Vagina (tissue), 2 donors: ENCODE measurements at places on chromosomes 6 and 20. TPM values are rescaled to one million over a fixed set of nuclear protein-coding genes. Genes with fewer than 3 reads are reported as not detected.

The ZNF391 gene
- total RNA-seq, result 14.2 TPM

The TAAR2 gene
- total RNA-seq, result not detected

The OR12D3 gene
- total RNA-seq, result not detected

The FAXC gene
- 6.6 TPM for total RNA-seq

The TOX2 gene
- 5.2 TPM for total RNA-seq

The PBOV1 gene
- total RNA-seq, result not detected

GRCh38 chr6:20170455-20171148, 41.7 kb downstream of the MBOAT1 start:
- no peak for DNase-seq
- no peak overlapping the region for H3K4me3 ChIP-seq
- H3K27me3 ChIP-seq, result no peaks in the 10 kb centered on the region
- no peak overlapping the region for H3K27ac ChIP-seq
- H3K4me1 ChIP-seq, result peaks cover 17% of the 10 kb centered on the region

DNA sequence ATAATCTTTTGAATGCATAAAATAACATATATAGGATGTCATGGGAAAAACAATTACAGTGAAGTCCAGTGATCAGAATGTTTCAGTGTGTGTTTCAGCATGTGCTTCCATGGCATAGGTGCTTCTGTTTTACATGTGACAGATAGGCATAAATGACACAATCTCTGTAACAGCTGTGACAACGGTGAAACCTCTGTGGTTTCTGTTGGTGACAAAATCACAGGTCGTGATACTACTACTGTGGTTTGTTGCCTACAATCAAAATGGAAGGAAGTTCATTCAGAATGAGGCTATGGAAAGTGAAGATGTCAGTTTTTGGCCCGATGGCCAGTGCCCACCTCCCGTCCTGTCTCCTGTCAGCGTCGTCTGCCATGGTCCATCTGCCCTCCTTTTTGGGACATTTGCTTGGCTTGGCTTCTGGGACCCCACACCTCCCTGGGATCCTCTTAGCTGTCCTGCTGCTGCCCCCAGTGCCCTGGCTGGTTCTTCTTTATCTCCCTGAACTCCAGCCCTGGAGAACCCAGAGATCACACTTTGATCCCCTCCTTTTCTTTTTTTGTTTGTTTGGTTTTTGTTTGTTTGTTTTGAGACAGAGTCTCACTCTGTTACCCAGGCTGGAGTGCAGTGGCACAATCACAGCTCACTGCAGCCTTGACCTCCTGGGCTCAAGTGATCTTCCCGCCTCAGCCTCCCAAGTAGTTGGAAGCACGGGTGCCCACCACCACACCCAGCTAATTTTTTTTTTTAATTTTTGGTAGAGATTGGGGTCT, 79.3 kb upstream of the NAA20 start:
- DNase-seq, result no peak
- H3K27ac ChIP-seq, result peak overlapping the region; percentile 47
- peaks cover 22% of the 10 kb centered on the region for H3K4me1 ChIP-seq
- H3K4me3 ChIP-seq, result no peak overlapping the region
- no peaks in the 10 kb centered on the region for H3K27me3 ChIP-seq
- peaks cover 5% of the 10 kb centered on the region for H3K36me3 ChIP-seq

- H3K36me3 ChIP-seq, result no peaks in the 10 kb centered on the region
- DNase-seq, result no peak
- H3K4me3 ChIP-seq, result no peak overlapping the region
- no peaks in the 10 kb centered on the region for H3K27me3 ChIP-seq
- H3K27ac ChIP-seq, result no peak overlapping the region
- H3K4me1 ChIP-seq, result no peaks in the 10 kb centered on the region
Measured at GRCh38 chr6:6434151-6434550, 113.7 kb upstream of the F13A1 start.

GRCh38 chr6:117840541-117840983, 66.5 kb upstream of the SLC35F1 start:
- H3K27me3 ChIP-seq, result no peaks in the 10 kb centered on the region
- H3K4me1 ChIP-seq, result no peaks in the 10 kb centered on the region
- no peak overlapping the region for H3K27ac ChIP-seq
- no peak for DNase-seq

DNA sequence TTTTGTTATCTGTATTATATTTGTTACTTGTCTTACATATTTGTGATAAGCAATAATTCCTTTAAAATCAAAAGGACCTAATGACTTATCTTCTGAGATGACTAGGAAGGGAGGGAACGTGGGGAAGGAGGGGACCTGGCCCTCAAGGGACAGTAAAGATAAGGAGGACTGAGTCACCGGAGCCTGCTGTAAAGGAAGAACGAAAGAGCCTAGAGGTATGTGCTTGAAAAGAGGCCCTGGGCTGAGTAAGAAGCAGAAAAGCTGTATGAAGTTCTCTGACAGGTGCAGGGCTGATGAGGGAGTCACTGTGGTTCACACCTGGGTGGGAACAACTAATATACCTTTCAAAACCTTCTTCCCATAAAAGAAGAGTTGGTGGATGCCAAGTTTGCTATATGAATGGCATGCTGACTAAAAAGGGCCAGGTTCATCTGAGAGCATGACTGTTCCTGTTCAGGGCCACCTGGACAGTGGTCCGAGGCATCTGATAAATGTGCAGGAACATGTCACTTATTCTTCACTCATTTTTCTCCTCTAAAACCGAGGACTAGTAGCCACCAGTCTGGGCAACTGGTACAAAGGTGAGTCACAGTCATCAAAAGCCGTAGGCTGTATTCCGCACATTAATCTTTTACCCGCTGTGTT, 111.3 kb downstream of the TNFAIP3 start:
- no peaks in the 10 kb centered on the region for H3K36me3 ChIP-seq
- DNase-seq, result no peak
- no peaks in the 10 kb centered on the region for H3K27me3 ChIP-seq
- peaks cover 15% of the 10 kb centered on the region for H3K4me1 ChIP-seq
- no peak overlapping the region for H3K27ac ChIP-seq

DNA sequence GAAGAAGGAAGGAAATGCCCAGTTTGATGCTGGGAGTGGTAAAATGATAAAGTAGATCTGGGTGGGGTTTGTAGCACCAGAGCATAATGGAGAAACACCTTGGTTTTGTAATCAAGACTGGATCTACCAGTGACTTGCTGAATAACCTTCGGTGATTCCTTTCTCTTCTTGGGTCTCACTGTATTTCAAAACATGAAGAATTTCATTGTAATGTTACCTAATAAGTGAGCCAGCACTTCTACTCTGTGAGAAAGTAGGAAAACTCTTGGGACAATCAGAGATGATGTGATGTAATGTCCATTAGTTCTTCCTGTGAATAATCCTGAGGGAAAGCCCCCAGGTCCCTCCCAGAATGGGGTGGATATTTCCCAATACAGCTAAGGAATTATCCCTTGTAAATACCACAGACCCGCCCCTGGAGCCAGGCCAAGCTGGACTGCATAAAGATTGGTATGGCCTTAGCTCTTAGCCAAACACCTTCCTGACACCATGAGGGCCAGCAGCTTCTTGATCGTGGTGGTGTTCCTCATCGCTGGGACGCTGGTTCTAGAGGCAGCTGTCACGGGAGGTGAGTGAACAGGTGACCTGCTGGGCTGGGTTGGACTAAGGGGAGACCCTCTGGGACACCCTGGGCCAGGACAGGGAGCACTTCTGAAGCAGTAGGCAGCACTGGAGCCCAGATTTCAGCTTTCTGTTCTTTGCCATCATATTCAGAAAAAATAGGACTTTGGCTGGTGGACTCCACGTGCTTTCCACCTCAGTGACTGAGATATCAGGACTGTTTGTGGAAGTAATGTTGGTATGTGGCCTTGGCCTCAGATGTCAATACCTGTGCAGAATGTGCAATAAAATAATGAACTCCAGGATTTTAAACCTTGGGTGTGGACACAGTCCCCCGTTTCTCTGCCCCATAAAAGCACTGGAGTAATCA, at the start of gene PI3:
PI3 (plus strand) TSS at position 469 of the 931 bp plus-strand sequence; CDS start at position 490, 21 bp downstream.
- no peak within 1 kb of the TSS for H3K27ac ChIP-seq
- no peak for DNase-seq
- no peak within 1 kb of the TSS for H3K4me3 ChIP-seq
- no peaks in the 10 kb centered on the region for H3K36me3 ChIP-seq
- H3K4me1 ChIP-seq, result no peaks in the 10 kb centered on the region
- no peaks in the 10 kb centered on the region for H3K27me3 ChIP-seq

- H3K4me3 ChIP-seq, result no peak overlapping the region
- DNase-seq, result no peak
- H3K27ac ChIP-seq, result no peak overlapping the region
- no peaks in the 10 kb centered on the region for H3K27me3 ChIP-seq
Measured at GRCh38 chr6:136011475-136011874, 160.0 kb downstream of the PDE7B start.

- H3K27ac ChIP-seq, result no peak overlapping the region
- H3K27me3 ChIP-seq, result no peaks in the 10 kb centered on the region
- no peak for DNase-seq
- no peak overlapping the region for H3K4me3 ChIP-seq
- H3K4me1 ChIP-seq, result no peaks in the 10 kb centered on the region
- peaks cover 4% of the 10 kb centered on the region for H3K36me3 ChIP-seq
Measured at GRCh38 chr6:17536586-17536985, 63.5 kb upstream of the FAM8A1 start.

GRCh38 chr6:125584468-125584939, 164.9 kb upstream of the HEY2 start:
- no peak for DNase-seq
- no peak overlapping the region for H3K27ac ChIP-seq
- no peaks in the 10 kb centered on the region for H3K36me3 ChIP-seq
- no peaks in the 10 kb centered on the region for H3K27me3 ChIP-seq
- no peaks in the 10 kb centered on the region for H3K4me1 ChIP-seq
- no peak overlapping the region for H3K4me3 ChIP-seq

GRCh38 chr6:31814677-31815024, 432 bp downstream of the HSPA1L start:
- no peaks in the 10 kb centered on the region for H3K27me3 ChIP-seq
- H3K27ac ChIP-seq, result peak overlapping the region; percentile 100
- H3K4me1 ChIP-seq, result peaks cover 37% of the 10 kb centered on the region
- no peak for DNase-seq
- no peaks in the 10 kb centered on the region for H3K36me3 ChIP-seq

DNA sequence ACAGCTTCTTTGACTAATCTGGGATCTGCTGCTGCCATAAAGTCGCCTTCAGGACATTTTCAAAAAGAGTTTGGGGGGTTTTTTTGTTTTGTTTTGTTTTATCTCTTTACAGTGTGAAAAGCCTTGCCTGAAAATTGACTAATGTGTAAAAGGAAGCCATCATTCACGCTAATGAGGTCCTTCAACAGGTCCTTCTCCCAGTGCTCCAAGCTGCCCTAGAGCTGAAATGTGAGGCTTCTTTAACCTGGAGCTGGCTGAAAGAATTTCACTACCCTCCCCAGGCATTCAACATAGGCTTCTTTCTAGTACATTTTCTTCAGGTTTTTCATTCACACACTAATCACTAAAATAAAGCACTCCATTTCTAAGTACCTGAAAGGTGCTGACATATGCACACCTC, 145.1 kb upstream of the PRDM1 start:
- no peak overlapping the region for H3K27ac ChIP-seq
- no peak for DNase-seq
- H3K4me3 ChIP-seq, result no peak overlapping the region

- H3K27ac ChIP-seq, result peak overlapping the region; percentile 69
- H3K4me1 ChIP-seq, result peaks cover 23% of the 10 kb centered on the region
- no peaks in the 10 kb centered on the region for H3K36me3 ChIP-seq
- no peak for DNase-seq
- H3K4me3 ChIP-seq, result no peak overlapping the region
Measured at GRCh38 chr20:44728801-44729443, 13.8 kb downstream of the CCN5 start.

DNA sequence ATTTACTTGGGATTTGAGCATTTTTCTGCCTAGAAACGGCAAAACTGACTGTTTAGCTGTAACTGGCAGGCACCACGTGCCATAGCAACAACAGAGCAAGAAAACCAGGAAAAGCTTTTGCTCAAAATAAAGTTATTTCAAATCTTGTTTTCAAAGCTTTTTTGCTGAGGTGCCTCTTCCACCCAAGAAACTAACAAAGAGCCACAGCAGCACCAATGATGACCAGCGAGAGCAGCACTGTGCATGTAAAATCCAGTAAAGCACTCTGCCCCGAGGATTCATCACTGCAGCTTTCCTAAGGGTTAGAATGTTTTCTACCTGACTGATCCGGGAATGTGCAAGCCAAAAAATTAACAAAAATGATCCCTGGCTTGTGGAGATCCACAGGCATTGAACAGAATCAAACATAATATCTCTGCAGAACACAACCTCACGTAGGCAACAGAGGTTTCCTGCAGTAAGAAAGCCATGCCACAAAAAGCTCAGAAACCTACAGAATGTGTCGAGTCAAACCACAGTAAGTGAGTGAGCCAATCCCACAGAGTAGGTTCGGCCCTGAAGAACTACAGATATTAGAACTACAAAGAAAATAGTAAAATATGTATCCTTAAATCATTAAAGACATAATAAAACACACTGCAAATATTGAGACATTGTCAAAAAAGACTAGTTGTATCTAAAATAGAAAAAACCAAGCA, 7.4 kb upstream of the ULBP3 start:
- H3K4me3 ChIP-seq, result no peak overlapping the region
- no peaks in the 10 kb centered on the region for H3K36me3 ChIP-seq
- no peaks in the 10 kb centered on the region for H3K4me1 ChIP-seq
- DNase-seq, result no peak
- H3K27ac ChIP-seq, result no peak overlapping the region

DNA sequence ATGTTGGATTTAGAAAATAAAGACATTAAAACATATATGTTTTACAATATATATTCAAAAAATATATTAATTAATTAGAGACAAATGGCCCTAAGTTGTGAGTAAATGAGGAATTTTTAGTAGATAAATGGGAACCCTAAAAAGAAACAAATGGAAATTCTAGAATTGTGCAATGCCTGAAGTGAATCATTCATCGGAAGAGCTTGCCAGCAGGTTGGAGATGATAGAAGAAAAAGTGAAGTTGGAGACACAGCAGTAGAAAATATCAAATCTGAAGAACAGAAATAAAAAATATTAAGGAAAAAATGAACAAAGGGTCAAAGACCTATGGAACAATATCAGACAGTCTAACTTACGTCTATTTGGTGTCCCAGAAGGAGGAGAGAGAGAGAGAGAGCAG, 109.4 kb upstream of the NEDD9 start:
- no peak overlapping the region for H3K27ac ChIP-seq
- no peak overlapping the region for H3K4me3 ChIP-seq
- no peaks in the 10 kb centered on the region for H3K27me3 ChIP-seq
- no peak for DNase-seq

- H3K4me1 ChIP-seq, result no peaks in the 10 kb centered on the region
- no peak overlapping the region for H3K4me3 ChIP-seq
- H3K27ac ChIP-seq, result no peak overlapping the region
- no peaks in the 10 kb centered on the region for H3K36me3 ChIP-seq
Measured at GRCh38 chr6:23389386-23389785, 736.6 kb upstream of the NRSN1 start.
